ENCODE measurements at places on chromosomes 2 and 18.

- no peak overlapping the region for H3K27ac ChIP-seq
- H3K4me1 ChIP-seq = peaks cover 32% of the 10 kb centered on the region
- no peaks in the 10 kb centered on the region for H3K27me3 ChIP-seq
Measured at GRCh38 chr2:178512484-178512883, 32.2 kb downstream of the PLEKHA3 start.

- H3K27ac ChIP-seq = peak overlapping the region; percentile 49
- DNase-seq = peak; percentile 55
- no peaks in the 10 kb centered on the region for H3K36me3 ChIP-seq
- peak overlapping the region; percentile 67 for H3K4me3 ChIP-seq
Measured at GRCh38 chr2:37376421-37377186, 32.2 kb downstream of the QPCT start.

GRCh38 chr2:38065502-38066135, 10.3 kb downstream of the CYP1B1 start:
- no peak overlapping the region for H3K27ac ChIP-seq
- peaks cover 5% of the 10 kb centered on the region for H3K27me3 ChIP-seq
- no peak overlapping the region for H3K4me3 ChIP-seq
- peaks cover 10% of the 10 kb centered on the region for H3K36me3 ChIP-seq
- peaks cover 3% of the 10 kb centered on the region for H3K4me1 ChIP-seq
- no peak for DNase-seq

GRCh38 chr2:156561326-156561725, 125.1 kb downstream of the GPD2 start:
- no peak for DNase-seq
- peaks cover 23% of the 10 kb centered on the region for H3K36me3 ChIP-seq

DNA sequence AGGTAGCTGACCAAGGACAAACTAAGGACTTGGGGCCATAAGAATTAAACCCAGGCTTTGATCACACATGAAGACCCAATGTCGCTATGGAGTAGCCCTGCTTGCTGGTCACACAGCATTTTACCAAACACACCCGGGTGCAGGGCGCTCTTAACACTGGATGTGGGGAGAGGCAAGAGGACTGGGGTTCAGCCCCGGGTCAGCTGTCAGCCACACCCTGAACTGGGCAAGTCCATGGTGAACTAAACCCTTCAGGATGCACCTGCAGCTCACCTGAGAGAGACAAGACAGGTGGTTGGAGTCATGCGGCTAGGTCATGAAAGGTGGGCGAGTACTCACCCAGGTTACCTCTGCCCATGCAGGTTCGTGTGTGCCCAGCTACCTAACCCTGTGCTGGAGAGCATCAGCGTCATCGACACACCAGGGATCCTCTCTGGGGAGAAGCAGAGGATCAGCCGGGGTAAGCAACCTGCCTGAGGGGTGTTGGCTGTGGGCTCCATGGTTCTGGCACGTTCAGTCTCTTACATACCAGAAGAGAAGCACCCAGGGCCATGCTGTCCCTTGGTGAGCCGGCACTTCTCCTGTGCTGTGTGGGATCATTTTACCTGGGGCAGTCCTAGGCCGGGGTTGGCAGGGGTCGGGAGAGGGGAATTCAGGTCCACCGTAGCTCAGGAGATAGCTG, 15.2 kb downstream of the EHD3 start:
- H3K36me3 ChIP-seq = no peaks in the 10 kb centered on the region
- no peak for DNase-seq
- H3K4me1 ChIP-seq = no peaks in the 10 kb centered on the region
- no peaks in the 10 kb centered on the region for H3K27me3 ChIP-seq
- H3K27ac ChIP-seq = peak overlapping the region; percentile 39

GRCh38 chr18:66495844-66496243, 108.0 kb downstream of the CDH19 start:
- DNase-seq = no peak
- H3K27me3 ChIP-seq = no peaks in the 10 kb centered on the region
- H3K27ac ChIP-seq = no peak overlapping the region
- no peaks in the 10 kb centered on the region for H3K4me1 ChIP-seq
- no peak overlapping the region for H3K4me3 ChIP-seq
- no peaks in the 10 kb centered on the region for H3K36me3 ChIP-seq

DNA sequence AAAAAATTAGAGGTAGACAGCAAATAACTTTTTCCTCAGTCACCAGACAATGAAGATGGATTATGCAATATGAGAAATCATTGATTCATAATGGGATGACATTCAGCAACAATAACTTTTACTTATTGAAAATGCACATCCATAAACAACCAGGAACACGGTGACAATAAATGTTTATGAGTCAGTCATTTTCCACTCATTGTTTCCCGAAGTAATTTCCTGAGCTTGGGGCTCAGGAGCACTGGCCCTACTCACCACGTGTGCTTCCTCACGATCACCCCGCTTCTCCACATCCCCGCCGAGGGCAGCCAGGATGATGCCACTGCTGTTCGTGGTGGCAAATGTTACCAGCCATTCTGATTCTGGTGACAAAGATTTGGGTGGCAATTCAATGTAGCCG, 156.3 kb downstream of the LAMA1 start:
- no peak overlapping the region for H3K27ac ChIP-seq
- H3K4me1 ChIP-seq = no peaks in the 10 kb centered on the region
- no peak for DNase-seq
- no peaks in the 10 kb centered on the region for H3K36me3 ChIP-seq
- H3K27me3 ChIP-seq = no peaks in the 10 kb centered on the region

DNA sequence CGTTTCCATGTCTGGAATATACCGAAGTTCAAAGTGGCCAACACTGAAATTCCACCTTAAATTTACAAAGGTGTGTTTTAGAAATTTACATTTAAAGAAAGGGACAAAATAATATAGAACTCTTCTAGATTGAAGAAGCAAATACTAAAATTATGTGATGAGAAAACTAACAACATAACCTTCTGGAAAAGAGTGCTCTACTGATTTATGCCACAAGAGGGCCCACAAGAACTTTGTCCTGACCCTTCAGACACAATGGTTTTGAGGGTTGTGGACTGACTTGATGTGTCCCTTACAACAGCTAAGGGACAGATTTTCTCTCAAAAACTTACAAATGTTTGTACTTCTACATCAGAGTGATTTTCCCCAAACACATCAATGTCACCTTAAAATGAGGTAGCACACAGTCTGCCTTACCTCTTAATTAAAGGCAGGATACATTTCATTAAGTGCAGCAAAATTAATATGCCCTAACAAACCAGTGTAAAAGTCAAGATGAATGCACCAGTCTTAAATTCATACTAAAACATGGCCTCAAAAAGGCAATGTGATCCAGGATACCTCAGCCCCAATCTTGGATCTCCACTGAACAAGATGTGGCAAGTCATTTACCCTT, 36.2 kb downstream of the EIF2AK3 start:
- peaks cover 2% of the 10 kb centered on the region for H3K4me1 ChIP-seq
- peaks cover 32% of the 10 kb centered on the region for H3K36me3 ChIP-seq
- no peaks in the 10 kb centered on the region for H3K27me3 ChIP-seq
- H3K4me3 ChIP-seq = no peak overlapping the region

GRCh38 chr2:239691720-239692119, 290.9 kb upstream of the HDAC4 start:
- no peak for DNase-seq
- H3K4me1 ChIP-seq = no peaks in the 10 kb centered on the region
- H3K4me3 ChIP-seq = no peak overlapping the region
- no peaks in the 10 kb centered on the region for H3K36me3 ChIP-seq

- H3K4me3 ChIP-seq = no peak overlapping the region
- peaks cover 29% of the 10 kb centered on the region for H3K27me3 ChIP-seq
- DNase-seq = no peak
- no peaks in the 10 kb centered on the region for H3K4me1 ChIP-seq
- no peaks in the 10 kb centered on the region for H3K36me3 ChIP-seq
- H3K27ac ChIP-seq = no peak overlapping the region
Measured at GRCh38 chr2:66423391-66424124, 11.4 kb upstream of the MEIS1 start.

DNA sequence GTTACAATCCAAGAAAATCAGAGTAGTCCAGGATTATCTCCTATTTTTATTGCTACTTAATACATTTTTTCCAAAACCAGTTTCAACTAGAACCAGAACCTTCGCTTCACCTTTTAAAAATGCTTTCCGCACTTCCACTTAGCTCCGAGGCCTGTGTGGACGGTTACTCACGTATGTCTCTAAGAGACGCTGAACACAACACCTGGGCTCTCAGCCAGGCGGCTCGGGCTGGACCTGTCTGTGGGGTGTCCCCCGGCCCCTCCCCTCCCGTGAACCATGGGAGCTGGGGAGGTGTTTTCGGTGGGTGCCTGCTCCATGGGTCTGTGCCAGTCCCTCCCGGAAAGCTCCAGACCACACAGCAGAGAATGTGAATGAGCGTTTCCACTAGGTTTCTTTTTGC, 223.8 kb downstream of the GLI2 start:
- no peak for DNase-seq
- no peaks in the 10 kb centered on the region for H3K4me1 ChIP-seq
- H3K36me3 ChIP-seq = no peaks in the 10 kb centered on the region
- no peak overlapping the region for H3K4me3 ChIP-seq

DNA sequence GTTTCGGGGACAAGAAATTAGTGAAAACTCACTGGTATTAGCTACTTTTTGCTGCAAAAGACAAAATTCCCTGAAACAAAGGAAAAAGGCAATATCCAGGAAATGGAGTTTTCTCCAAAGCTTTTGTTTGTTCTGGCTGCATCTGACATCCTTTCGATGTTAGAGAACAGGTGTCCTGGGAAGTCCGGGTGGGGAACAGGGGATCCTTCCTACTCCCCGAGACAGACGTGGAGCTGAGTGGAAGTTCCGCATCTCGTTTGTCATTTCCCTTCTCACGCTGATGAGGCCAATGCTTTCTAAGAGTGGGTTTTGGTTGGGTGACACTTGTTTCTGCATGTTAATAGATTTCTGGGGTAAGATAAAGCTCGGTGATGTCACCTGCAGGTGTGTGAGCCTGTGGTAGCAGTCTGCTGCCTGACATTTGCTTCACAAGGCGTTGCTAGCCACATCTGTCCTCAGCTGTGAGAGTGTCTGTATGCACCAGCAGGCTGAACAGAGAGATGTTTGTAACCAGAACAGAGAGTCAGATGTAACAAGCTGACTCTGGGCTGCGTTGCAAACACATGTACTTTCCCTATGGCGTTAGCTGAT, 125.9 kb downstream of the ACOXL start:
- peaks cover 38% of the 10 kb centered on the region for H3K27me3 ChIP-seq
- H3K27ac ChIP-seq = peak overlapping the region; percentile 71
- peaks cover 3% of the 10 kb centered on the region for H3K36me3 ChIP-seq
- H3K4me1 ChIP-seq = peaks cover 37% of the 10 kb centered on the region
- peak; percentile 85 for DNase-seq
- H3K4me3 ChIP-seq = peak overlapping the region; percentile 79

DNA sequence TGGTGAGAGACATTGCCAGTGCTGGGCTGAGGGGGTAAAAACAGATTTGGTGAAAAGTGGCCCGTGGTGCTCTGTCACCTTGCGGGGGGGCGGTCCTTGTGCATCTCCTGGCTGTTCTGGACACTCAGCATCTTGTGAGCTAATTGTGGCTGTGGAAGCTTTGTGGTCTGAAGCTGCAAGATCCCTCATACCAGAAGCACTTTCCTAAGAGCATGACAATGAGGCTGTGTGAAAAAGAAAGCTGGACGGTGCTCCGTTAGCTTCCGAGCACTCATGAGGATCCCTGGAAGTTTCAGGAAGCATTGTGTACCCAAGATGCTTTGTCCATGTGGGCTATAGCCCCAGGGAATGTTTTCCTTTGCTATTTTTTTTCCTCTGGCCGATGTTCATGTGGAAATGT, 74.5 kb downstream of the CABLES1 start:
- H3K36me3 ChIP-seq = peaks cover 30% of the 10 kb centered on the region
- H3K27me3 ChIP-seq = no peaks in the 10 kb centered on the region
- H3K4me3 ChIP-seq = no peak overlapping the region
- no peak for DNase-seq

- no peak overlapping the region for H3K27ac ChIP-seq
- H3K4me1 ChIP-seq = no peaks in the 10 kb centered on the region
- H3K4me3 ChIP-seq = no peak overlapping the region
- no peaks in the 10 kb centered on the region for H3K27me3 ChIP-seq
- no peaks in the 10 kb centered on the region for H3K36me3 ChIP-seq
- DNase-seq = no peak
Measured at GRCh38 chr2:238875471-238876231, 27.8 kb downstream of the TWIST2 start.

All from T-helper 2 cell treated with Interferon-gamma antibody and Interleukin-4, amounts not matched to agents 5 μg/mL and 100 μg/mL, for 36 hours (primary cell).